ENCODE measurements at places on chromosomes 4 and X.

- DNase-seq = no peak
Observed at GRCh38 chrX:117998171-117998570, 118.4 kb downstream of the KLHL13 start.

DNA sequence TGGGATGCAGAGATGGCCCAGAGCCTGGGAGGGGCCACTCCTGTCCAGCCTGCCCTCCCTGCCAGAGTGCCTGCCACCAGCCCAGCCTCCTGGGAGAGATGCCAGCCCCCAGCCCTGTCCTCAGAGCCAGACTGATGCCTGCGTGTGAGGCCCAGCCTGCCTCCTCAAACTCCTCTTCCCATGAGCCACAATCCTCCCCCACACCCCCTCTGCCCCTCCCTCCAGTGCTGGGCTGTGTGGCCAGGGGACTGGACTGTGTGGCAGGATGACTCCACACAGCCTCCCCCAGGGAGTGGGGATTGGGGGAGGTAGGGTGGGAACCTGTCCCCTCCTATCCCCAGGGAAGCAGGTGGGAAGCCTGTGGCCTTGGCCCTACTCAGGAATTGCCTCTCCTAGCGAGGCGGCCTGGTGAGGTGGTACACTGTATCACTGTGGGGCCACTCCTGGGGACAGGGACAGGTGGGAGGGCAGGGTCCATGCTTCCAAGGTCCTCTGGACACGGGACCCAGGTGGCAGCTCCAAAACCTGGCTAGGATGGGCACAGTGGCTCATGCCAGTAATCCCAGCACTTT lies 4.3 kb upstream of the SH3BP2 start:
- DNase-seq = no peak

- no peak for DNase-seq
Observed at GRCh38 chr4:157280673-157281072, 60.1 kb downstream of the GRIA2 start.

- DNase-seq = no peak
Observed at GRCh38 chr4:109406337-109406931, 27.2 kb upstream of the SEC24B start.

DNA sequence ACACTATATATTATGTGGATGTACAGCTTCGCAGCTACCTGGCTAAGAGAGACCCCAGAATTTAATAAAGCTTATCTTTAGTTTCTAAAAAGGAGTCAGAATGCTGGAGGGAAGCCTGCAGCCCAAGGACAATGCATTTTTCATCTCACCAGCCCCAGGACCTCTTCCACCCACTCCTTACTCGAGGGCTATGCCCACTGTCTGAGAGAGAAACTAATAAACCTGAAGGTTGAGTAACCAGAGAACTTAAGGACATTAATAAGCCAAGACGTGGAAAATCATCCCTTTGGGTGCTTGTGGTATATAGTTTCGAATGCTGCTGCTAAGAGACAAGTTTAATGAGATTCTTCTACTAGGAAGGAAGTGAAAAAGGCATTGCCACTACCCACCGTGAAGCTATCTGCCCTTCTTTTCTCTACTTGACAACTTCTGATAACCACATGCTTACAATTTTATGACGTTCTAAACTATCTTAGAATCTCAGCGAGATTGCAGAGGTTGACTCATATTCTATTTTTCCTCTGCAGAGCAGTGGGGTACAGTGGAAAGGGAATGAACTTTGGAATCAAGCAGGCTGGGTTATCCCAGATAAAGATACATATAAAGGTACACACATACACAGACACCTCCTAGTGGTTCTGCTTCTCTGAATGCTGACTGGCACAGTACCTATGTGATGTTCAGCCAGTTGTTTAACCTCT lies 3.3 kb downstream of the RELL1 start:
- no peak for DNase-seq

- no peak for DNase-seq
Observed at GRCh38 chrX:132270699-132271098, 51.5 kb upstream of the RAP2C start.

DNA sequence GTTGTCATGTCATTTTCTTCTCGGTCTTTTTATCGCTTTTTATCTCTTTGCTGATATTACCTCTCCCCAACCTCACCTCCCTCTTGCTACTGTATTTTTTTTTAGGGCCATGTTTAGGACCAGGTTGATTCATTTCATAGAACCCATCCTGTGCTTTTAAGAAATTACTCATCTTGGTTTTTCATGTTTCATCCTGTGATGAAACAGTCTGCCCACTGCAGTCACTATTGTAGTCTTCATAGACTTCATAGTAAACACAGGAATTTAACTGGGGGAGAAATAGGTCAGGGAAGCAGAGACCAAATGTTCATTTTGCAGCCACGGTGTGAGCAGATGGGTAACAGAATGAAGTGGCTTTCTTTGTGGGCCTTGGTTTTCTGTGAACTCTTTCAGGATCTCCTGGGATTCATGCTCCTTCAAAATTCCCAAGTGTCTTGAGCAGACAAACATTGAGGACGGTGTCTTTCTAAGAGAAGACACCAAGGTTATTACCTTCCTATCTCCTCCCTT lies 161.8 kb downstream of the NAA11 start:
- DNase-seq = no peak

DNA sequence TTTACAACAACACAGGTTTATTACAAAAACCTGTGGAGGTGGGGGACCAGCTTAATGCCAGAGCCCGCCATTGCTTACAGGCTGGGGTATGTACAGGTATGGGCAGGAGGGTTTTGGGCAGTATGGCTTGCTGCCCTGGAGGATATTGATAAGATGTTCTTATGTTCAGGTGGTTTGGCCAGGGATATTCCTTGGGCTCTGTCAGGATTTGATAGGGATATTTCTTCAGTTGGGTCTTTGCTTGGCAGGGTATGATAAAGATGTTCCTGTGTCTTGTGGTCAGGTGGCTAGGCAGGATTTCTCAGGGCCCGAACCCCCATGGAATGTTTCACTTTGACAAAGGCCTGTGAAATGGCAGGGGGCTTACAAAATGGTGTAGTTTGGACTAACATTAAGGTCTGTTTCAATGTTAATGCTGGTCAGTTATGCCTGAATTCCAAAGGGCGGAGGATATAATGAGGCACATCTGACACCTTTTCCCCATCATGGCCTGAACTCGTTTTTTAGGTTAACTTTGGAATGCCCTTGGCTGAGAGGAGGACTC lies 3.1 kb downstream of the MGST2 start:
- DNase-seq = no peak

DNA sequence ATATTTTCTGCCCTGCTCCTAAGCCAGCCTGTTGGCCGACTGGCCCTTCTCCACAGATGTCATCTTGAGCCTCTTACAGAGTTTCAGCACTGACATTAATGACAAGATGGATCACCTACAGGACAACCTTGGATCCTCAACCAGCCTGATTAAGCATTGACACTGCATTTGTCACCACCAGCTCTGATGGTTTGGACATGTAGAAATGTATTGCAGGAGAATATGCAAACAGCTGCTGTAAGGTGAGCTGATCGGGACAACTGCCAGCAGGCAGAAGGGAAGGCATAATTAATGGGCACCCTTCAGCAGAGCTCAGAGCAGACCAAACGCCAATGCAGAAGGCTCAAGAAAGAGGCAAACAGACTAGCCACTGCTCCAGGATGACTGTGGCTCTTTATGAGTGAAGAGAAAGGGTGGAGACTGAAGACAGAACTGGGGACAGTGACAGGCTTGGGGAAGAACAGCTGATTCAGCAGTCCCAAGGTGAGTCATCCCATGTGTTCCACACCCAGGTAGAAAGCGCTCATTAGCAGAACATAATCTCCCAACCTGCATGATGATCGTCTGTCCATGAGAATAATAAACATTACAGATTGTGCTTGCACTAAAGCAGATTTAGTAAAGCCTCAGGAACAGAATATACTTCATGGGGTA lies 6.7 kb downstream of the CORIN start:
- DNase-seq = no peak

DNA sequence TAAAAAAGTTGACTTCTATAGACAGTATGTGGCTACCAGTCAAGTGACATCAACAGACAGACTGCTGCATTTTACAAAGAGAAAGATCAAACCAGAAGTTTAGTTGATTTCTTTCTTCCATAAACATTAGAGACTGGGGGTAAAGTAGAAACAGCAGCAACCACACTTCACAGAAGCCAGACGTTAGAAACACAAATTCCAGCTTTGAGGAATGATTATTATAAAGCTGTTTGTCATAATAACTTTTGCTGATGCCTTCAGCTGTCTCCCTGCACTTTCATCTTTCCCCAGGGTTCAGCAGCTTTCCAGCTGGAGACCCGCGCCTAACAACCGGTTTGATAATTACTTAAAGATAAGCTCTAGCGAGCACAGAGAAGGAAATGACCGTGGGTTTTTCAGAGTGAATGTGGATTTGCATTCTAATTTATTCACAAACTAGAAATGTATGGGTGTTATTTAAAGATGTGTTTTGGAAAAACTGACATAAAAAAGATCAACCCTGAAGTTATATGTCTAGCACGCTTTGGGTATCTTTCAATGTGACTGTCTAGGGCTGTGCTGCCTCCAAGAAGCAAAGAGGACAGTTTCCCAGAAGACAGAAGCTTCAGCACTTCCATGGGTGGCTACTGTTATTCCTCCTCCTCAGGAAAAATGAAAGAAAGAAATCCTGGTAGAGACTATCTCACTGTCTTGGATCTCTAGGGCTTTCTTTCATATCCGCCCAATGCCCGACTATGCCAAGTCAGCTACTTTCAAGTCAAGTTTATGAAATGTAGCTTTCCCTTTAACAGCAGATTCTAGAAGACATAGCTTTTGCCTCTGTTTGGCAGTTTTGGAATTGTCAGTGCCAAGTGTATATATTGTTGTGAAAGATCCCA lies 15.0 kb upstream of the ENAM start:
- DNase-seq = no peak

GRCh38 chr4:121299367-121299766 lies 81.5 kb downstream of the QRFPR start:
- DNase-seq = no peak

DNA sequence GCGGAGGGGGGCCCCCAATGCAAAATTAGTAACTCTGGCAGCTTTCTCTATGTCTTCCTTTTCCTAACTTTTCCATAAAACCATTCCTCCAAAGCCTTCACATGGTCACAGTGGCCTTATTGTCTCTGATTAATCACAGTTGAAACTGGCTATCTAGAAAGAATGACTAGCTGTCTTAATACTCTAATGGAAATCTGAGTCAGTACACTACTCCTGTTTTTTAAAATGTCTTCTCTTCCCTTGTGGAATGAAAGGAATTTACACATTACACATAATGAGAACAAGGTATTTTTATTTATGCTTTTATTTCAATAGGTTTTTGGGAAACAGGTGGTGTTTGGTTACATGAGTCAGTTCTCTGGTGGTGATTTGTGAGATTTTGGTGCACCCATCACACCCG lies 66.3 kb upstream of the PUDP start:
- DNase-seq = no peak

DNA sequence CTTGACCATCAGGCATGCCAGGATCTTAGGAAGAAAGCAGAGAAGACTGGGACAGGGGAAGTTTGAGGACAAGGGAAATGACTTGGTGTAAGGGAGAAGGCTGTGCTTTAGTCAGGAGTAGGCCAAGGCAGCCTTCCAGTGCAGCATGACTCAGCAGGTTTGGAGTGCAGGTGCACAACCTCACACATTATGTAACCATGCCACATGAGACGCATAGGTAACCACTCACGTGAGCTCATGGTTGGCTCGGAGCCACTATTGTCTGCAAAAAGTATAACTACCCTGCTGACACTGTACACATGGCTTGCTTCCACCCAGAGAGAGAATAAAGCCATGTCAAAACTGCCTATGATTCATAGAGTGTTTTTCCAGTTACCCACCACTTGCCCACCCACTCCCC lies 715.9 kb downstream of the SMARCA1 start:
- DNase-seq = no peak

DNA sequence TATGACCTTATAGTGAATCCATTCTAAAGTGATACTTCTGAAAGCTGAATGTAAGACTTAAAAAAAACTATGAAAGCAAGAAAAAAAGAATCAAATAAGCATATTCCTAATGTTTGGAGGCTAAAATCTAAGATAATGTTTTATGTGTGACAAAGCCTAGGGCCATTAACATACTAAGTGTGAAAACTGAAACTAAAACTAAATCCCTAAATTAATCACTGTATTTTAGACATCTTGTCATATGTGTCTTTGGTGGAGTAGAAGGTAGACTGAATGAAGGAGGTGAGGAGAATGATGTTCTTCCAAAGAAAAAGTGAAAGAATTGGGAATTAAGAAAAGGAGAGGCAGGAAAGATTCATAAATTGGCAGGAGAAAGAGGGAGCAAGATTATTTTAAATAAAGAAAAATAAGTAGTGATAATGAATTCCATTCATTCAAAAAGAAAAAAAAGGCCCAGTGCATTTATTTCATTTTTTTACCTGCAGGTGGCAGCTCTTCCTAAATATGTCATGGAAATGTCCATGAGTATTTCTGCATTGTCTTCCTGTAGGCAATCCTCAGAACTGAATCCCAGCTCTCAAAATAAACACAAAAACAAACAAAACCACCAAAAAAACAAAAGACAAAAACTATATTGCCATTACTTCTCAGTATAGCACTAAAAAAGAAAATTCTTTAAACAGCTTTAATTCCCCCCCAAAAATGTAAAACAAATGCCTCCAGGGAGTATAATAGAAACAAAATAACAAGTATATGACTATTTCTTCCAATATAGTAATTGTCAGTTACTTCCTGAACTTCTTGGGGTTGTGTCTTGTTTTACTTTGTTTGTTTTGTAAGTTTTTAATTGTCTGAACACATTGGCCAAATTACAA lies 17.0 kb upstream of the AP1AR start:
- no peak for DNase-seq

- no peak for DNase-seq
Observed at GRCh38 chr4:51890760-51891159, 47.8 kb downstream of the DCUN1D4 start.

GRCh38 chrX:39972340-39972739 lies 125.4 kb downstream of the BCOR start:
- no peak for DNase-seq

- DNase-seq = no peak
Observed at GRCh38 chrX:114889481-114889880, 127.9 kb downstream of the IL13RA2 start.

DNA sequence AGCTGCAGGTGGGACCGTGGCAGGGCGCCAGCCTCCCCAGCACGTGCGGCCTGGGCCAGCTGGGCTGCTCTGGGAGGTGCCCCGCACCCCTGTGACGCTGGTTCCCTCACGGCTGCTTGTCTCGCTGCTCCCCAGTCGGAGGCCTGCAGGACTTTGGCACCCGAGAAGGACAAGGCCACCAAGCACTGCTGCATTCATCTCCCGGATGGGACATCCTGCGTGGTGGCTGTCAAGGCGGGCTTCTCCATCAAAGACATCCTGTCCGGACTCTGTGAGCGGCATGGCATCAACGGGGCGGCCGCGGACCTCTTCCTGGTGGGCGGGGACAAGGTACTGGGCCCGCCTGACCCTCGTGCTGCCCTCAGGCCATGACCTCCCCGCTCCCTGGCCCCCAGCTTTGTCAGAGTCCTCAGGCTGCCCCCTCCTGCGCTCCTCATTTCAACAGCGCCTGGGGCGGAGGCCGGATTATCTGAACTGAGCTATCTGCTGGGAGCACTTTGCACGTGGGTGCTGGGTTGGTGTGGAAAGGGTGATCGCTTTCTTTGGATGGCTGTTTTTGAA lies 19.4 kb upstream of the HGFAC start:
- DNase-seq = no peak

- DNase-seq = no peak
Observed at GRCh38 chrX:107715331-107716117, 60.1 kb downstream of the TSC22D3 start.

- DNase-seq = no peak
Observed at GRCh38 chr4:113106108-113106507, 56.7 kb downstream of the ANK2 start.
